Stimulated activated CD8-positive, alpha-beta memory T cell treated with anti-CD3 and anti-CD28 coated beads, Interleukin-7, amount 100 ng/mL, for 48 hours (primary cell): ENCODE measurements at places on chromosomes 2 and 18.

- no peak for DNase-seq
Observed at GRCh38 chr2:175019566-175020327, 14.6 kb upstream of the CHN1 start.

DNA sequence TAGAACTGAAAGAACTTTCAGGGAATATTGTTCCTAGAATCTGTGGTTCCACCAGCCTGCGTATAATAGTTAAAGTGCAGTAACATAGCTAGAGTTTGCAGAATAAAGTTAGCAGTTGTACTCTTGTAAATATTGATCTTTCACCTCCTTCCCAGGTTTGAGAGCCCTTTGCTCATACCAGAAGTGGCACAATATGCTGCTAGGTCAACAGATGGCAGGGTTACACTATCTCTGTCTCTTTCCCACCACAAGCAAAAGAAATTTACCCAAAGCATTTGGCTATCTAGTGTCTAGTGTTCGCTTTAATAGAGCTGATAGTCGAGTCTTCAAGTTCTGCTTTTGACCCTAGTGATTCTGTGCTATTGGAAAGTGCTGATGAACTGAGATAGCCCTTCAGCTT, 119.0 kb upstream of the KLHL14 start:
- DNase-seq: no peak

- DNase-seq: no peak
Observed at GRCh38 chr2:26520148-26520449, 42.2 kb upstream of the OTOF start.

DNA sequence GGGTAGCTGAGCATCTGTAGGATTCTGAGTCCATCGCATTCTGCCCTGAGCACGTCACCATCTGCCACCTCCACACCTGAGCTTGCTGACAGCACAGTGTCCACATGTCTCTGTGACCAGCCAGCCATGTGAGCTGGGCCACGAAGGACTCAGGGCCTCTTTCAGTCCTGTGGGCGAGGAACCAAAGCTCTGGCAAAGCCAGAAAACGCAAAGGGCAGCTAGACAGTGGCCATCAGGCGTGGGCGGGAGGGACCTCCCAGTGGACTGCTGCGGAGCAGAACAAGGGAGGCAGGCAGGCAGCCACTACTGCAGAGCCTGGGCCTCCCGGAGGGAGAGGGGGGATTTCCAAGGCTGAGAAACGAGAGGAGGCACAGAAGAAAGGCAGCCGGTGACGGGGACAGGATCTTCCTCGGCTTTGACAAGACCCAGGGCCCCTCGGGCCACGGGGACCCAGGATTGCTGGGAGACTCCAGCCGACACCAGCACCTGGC, 274.6 kb upstream of the SALL3 start:
- no peak for DNase-seq

GRCh38 chr18:48820483-48821250, 130.1 kb downstream of the SMAD7 start:
- no peak for DNase-seq

GRCh38 chr2:241094172-241094571, 7.9 kb downstream of the MTERF4 start:
- DNase-seq: no peak

GRCh38 chr18:33923980-33924379, 300.7 kb downstream of the NOL4 start:
- no peak for DNase-seq

DNA sequence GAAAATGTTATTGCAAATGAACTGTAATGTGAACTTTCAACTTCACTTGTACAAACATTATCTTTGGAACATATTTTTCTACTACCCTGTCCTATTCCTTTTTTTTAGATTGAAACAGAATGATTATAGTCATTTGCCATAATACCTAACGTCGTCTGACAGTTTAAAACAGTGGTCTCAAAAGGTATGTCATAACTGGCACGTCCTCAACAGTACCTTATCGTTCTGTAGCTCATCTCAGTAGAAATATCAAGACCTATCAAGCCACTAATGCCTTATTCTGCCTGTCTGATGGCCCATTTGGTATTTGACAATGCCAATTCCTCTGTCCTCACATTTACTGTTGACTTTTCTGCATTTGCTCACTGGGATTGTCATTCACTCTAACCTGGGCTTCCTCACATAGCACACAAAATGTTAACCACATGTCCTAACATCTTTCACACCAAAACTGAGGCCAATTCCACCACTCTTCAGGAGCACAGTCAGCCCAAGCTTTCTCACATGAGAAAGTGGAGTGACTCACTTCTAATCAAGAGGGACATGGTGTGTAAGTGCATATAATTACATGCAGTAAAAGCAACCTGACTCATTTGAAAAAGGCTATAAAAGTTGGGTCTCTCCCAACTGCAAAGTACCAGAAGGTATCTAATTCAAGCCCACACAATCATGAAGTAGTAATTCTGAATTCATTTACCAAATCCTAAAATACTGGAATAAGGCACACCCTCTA, 34.8 kb downstream of the DNER start:
- DNase-seq: no peak

- DNase-seq: no peak
Observed at GRCh38 chr18:45860971-45861370, 35.5 kb downstream of the SIGLEC15 start.

DNA sequence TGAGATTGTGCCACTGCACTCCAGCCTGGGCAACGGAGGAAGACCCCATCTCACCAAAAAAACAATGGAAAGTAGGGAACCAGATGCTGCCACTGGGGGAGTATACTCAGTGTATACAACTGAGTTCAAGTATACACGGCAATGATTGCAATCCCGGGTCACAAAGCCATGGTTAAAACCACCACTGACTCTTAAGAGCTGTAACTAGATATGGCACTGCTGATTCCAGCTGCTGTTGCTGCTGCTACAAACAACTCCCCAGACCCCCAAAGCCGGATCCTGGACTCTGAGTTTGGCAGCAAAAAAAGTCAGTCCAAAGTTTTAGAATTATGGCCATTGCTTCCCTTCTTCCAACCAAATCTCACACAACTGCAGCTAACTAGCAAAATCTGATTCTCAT, 43.7 kb upstream of the COX7A2L start:
- DNase-seq: no peak

GRCh38 chr2:178043266-178043665, 29.3 kb downstream of the PDE11A start:
- DNase-seq: no peak

DNA sequence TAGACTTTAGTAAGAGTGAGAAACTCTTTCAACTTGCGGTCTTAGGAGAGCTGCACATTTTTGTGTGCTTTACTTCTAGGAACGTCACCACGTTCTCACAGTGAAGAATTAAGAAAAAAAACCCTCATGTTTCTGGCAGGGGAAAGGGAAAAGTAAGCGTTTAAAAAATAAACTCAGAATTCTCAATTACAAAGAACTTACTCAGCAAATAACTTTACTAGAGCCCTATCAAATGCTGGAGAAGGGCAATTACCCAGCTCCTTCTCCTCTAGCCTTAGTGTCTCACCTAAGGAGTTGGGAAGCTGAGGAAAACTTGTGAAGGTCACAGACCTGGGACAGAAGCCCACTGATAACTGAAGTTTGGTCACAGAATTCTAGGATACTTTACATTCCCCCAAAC, 1500.3 kb downstream of the LRP1B start:
- no peak for DNase-seq

GRCh38 chr2:43424262-43425207, 171.3 kb downstream of the THADA start:
- DNase-seq: no peak

DNA sequence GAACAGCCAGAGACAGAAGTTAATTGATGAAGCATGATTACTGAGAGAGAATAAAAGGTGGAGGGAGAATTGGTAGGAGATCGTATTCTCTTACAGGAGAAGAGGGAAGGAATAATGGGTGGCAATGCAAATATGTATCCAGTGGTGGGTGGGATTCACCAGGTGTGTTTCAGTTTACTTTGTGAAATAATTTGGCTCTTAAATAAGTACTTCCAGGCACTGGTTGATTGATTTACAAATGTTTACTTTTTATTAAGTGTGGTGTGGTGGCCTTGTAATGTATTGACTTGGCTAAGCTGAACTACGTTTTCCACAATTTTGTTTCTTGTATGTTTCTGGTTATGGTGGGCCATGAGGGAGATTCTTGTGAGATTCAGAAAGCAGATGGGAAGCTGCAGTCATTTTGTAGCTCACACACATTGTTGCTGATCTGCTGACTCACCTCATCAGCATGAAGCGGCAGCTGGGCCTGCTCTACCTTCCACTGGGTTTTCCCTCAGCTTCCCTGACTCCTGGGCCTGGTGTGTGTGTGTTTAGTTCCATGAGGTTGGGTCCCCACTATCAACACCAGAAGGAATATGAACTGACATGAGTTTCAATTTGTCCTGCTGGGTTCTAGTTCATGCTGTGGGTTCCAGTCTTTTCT, 32.6 kb downstream of the MYL12B start:
- no peak for DNase-seq

DNA sequence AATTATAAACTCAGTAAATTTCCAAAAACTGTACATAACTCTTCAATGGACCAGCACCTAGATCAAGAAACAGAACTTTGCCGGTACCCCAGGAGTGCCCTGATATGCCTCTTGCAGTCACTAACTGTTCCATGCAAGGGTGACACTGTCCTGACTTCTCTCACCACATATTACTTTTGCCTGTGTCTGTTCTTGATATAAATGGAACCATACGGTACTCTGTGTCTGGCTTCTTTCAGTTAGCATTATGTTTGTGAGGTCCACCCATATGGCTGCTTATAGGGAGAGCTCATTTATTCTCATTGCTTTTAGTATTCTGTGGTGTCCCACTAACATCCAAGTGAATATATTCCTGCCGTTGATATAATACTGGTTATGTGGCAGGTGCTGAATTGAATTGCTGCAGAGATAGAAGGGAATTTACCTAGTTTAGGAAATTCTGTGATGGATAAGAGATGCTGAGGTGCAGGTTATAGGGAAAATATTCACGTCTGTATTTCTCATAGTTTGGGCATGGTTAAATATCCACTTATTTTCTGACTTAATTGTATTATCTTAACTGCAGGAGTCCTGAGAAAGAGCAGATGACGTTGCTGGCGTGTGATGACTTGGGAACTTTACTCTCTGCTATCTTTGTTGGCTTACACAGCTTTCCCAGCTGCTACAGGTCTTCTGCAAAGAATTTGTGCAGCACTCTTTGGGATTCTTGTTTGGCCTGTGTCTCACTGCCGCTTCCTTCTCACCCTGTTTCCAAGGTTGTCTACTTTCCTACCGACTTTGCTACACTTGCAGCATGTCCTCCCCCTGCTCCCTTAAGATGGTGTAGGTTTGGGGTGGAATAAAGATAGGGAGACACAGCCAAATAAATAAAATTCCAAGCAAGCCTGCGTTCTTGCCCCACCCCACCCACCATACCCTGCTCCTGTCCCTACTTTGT, 107.9 kb downstream of the MAP4K4 start:
- DNase-seq: no peak

GRCh38 chr18:77065221-77065981, 67.2 kb downstream of the MBP start:
- no peak for DNase-seq

DNA sequence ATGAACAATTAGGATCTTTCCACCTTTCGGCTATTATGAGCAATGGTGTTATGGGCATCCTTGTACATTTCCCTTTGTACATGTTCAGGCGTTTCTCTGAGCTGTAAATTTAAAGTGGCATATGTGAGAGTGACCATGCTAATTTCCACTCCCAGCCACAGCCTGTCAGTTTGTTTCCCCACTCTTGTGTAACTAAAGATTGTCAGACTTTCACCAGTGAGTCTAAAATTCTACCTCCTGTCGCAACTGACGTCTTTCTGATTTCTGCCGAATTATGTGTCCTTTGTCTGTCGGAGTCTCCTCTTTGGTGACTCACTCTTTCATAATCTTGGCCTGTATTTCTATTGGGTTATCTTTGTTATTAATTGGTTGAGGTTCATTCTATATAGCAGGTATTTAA, 50.7 kb downstream of the TRAPPC12 start:
- DNase-seq: no peak

DNA sequence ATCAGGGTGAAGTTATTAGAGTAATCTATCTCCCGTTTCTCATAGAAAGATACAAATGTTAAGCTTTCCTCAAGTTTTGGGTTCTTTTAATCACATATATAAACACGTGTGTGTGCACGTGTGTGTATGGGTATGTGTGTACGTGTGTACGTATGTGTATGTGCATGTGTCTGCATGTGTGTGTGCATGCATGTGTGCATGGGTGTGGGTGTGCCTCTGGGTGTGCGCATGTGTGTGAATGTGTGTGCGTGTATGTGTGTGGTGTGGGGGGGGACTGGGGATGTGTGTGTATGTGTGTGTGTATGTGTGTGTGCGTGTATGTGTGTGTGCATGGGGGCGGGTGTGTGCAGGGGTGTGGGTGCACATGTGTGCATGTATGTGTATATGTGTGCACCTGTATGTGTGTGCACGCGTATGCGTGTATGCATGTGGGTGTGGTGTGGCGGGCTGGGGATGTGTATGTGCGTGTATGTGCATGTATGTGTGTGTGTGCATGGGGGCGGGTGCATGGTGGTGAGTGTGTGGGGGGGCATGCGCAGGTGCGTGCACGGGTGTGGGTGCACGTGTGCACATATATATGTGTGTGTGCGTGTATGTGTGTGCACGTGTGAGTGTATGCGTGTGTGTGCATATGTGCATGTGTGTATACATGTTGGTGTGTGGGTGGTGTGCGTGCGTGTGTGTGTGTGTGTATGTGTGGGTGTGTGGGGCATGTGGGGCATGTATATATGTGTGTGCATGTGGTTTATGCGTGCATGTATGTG, 304.0 kb downstream of the MBD2 start:
- no peak for DNase-seq

DNA sequence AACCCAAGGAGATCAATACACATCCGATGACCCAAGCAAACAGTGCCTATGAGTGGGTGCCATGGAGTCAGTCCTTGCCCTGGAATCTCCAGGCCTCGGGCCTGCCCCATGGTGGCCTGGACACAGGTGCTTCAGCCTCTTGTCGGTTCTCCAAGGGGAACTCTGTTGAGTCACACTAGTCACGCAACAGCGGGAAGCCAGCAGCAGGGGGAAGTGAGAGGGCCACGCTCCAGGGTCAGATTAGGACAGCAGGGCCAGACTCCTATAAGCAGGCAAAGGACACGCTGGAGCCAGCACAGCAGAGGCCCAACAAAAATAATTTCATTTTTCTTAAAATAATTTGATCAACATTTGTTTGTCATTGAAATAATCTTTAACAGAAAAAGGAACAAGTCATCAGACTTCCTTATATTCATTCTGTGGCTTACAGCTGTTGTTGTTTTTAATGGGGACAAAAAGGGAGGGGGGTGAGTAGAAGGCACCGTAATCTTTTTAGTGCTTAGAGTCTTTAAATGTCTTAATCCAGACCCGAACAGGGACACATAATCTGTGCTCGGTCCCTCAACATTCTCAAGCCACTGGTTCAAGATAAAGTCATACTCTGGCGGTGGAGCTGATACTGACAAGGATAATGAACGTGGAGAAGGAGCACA, 16.4 kb upstream of the ARMC9 start:
- no peak for DNase-seq

DNA sequence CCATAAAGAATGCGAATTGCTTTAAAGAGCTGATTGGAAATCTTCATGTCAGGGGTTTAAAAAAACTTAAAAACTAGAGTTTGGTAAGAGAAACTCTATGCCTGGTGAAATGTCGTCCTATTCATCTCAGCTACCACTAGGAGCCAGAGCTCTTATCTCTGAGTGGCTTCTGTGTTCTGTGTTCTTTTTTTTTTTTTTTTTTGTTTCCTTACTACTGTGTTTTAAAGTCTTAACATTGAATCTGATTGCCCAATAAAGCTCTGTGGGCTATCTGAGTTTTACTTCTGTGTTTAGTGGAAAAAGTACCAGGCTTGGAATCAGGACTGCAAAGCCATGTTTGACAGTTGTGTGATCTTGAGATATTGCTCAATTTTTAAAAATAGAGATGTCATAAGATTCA, 494.8 kb downstream of the RIT2 start:
- no peak for DNase-seq

GRCh38 chr2:53859206-53860181, at the start of gene GPR75:
Gene GPR75 (minus strand): TSS chr2:53859967. CDS start chr2:53854756, 5,211 bp downstream.
- DNase-seq: no peak
